CD4-positive, alpha-beta T cell treated with Interleukin-1 beta for 1 hour (primary cell): ENCODE measurements at places on chromosomes 4 and X.

- no peak for DNase-seq
Observed at GRCh38 chr4:10079912-10080588, 36.5 kb downstream of the WDR1 start.

- peak; percentile 29 for DNase-seq
Observed at GRCh38 chrX:119488749-119489148, 20.5 kb downstream of the SLC25A5 start.

- DNase-seq: no peak
Observed at GRCh38 chrX:74351760-74352159, 47.8 kb downstream of the ZCCHC13 start.

GRCh38 chr4:7428261-7429068, 6.3 kb downstream of the PSAPL1 start:
- DNase-seq: no peak

DNA sequence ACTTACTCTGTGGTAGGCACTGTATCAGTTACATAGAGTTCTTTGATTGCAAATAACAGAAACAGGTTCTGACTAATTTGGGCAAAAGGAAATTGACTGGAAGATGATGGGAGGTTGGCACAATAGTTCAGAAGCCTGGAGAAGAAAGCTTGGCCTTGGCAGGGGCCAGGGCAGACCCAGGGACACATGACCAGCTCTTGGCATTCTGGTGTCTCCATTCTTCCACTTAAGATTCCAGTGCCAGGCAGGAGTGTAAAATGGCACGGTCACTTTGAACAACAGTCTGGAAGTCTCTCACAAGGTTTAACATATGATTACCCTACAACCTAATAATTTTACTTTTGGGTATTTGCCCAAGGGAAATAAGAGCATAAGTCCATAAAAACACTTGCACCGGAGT, 175.9 kb downstream of the BCOR start:
- no peak for DNase-seq

- DNase-seq: no peak
Observed at GRCh38 chrX:13469963-13470684, 99.3 kb upstream of the EGFL6 start.

GRCh38 chr4:103029300-103029699, 9.8 kb upstream of the SLC9B1 start:
- DNase-seq: no peak

DNA sequence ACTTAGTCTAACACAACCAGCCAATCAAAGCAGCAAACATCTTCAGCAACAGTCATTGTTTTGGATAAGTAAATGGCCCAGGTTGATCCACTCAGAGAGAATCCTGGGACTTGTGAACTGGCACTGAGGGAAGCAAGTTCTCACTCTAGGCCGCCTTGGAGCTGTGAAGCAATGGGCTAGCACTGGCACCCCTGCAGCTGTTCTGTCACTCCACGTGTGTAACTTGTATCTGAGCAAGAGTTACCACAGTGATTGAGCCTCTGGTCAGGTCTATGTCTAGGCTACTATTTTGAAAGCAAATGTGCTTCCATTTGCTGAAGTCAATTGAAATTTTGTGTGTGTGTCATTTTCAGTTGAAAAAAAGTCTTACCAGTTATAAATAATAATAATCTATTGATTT, 57.2 kb upstream of the HS3ST1 start:
- DNase-seq: no peak

DNA sequence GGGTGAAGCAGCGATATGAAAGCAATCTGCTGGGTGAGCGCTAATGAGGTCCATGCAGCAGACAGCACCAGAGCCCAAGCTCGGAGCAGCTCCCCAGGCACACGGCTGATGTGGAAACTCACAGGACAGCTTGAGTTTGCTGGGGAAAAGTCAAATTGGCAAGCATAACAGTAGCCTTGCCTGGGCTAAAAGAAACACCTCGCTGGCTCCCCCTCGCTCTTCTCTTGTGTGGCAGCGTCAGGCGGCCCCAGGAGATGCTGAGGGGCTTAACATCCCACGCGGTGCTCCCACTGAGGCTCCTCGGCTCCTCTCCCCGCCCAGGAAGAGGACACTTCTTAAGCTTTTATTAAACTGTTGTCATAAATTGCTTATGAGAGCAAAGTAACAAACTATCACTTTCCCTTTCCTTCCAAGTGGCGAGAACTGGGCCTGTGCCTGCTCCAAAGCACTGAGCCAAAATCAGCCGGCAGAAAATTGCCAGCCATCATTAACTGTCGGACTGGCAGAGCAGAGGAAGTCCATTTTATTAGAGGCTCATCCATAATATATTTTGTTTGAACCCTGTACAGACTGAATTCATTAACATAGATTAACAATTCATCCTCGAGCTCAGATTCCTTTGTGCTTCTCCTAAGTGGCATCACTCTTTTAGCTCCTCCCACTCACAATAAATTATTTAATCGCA, 111.4 kb downstream of the TSPAN5 start:
- DNase-seq: no peak

DNA sequence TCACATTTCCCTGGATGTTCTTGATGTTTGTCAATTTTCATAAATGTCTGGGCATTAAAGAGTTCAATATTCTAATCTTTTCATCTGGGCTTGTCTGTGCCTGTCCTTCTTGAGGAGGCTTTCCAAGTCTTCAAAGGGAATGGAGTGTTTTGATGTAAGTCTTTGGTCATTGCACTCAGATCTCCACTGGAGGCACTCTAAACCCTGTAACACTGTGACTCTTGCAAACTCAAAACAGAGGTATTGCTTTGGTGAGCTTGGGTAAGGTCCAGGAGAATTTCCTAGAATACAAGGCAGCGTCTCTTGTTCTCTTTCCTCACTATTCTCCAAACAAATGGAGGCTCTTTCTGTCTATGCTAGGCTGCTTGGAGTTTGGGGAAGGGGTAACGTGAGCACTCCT, 1118.1 kb upstream of the PABPC4L start:
- DNase-seq: no peak
